ENCODE measurements at places on chromosomes 2 and 18.

DNA sequence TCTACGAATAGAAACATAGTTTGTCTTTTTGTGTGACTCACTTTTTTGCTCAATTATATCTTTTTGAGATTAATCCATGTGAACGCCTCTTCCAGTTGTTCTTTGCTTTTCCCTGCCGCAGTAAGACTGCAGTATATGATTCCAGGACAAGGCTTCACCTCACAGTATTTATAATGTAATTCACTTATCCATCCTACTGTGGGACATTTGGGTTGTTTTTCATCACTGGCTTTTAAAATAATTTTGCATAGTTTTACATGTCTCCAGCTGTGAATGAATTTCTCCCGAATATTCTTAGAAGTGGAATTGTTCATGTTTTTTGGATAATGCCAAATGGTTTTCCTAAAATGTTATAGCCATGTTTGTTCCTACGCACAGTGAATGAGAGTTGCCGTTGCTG, 21.9 kb downstream of the COPS9 start:
- no peak for DNase-seq

DNA sequence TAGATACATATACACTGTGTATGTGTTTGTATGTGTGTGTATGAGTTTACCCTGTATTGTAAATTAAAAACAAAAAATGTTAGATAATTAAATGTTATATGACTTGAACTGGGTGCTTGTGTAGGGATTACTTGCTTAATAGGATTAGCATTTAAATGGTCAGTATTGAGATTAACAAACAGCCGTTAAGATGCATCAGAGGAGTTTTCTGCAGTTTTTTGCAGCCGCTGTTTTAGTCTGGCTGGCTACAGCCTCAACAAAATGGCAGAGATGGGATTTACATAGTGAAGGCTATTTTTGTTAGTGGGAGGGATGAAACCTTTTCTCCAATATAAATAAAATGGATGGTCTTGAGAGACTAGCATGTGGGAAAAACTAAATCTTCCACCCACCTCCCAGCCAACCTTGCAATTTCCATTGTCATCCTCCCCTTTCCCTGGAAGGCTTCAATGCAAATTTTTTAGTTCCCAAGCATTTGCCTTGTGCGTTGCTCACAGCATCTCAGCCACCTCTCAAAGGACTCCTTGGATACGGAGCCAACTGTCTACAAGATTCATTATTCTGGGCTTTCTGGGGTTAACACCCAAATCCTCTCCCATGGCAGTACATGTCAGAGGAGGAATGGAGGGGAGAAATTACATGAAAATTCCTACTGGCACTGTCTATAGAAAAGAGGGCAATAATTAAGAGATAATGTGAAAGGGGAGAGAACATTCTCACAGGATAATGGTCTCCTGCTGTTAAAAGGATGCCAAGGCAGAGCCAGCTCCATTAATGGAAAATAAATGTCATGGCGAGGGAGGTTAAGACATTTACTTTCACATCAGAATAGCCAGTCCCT, 351.9 kb downstream of the CDH2 start:
- no peak for DNase-seq

DNA sequence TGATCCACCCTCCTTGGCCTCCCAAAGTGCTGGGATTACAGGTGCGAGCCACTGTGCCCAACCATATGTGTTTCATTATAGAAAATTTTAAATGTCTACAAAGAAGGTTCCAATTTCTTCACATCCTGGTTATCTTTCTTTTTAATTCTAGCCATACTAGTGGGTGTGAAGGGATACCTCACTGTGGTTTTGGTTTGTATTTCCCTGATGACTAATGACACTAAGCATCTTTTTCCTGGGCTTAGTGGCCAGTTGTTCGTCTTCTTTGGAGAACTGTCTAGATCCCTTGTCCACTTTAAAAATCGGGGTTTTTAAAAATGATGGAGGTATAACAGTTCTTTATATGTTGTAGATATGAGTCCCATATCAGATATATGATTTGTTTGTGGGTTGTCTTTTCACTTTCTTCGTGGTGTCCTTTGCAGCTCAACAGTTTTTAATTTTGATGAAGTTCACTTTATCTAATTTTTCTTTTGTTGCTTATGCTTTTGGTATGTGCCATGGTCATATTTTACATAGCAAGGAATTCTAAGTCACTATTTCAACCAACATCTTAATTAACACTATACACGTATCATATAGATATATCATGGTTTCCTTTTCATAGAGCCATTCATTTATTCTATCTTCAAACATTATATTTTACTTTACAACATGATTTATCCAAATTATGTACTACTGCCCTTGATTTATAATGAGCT, 135.0 kb upstream of the RIOK3 start:
- DNase-seq: no peak

DNA sequence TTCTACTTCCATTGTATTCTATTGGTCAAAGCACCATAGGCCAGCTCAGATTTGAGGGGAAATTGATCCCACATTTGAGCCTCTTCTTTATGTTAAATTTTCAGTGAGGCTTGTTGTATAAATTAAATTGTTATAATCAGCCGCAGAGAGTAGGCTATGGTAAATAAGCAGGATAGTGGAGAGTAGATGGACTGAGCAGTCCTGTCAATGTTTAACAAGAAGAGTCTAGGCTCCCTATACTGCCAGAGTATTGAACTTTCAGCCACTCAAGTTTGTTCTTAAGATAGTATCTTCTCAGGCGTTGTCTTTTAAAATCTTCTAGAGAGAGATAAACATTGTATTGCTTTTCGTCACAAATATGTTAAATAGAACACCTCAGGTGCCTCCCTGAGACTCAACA, 100.9 kb downstream of the PRKRA start:
- no peak for DNase-seq

DNA sequence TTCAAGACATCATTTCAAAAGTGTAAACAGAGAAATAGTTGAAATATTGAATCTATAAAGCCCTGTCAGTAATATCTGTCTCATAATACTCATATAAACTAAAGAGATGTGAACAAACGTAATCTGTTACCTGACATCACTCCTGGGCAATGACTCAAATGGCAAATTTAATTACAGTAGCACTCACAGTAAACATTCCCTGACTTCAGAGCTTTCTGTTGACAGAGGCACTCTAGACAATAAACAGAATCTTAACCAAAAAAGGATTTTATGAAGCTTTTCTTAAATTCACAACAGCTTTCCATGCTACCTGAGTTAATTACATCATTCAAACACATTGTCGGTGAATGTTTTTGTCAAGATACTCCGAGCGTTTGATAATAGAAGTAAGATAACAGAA, 128.1 kb upstream of the PDE1A start:
- no peak for DNase-seq

GRCh38 chr18:48536516-48536915, 2.3 kb upstream of the CTIF start:
- no peak for DNase-seq

- peak; percentile 74 for DNase-seq
Measured at GRCh38 chr18:55781481-55781957, 193.5 kb upstream of the TCF4 start.

DNA sequence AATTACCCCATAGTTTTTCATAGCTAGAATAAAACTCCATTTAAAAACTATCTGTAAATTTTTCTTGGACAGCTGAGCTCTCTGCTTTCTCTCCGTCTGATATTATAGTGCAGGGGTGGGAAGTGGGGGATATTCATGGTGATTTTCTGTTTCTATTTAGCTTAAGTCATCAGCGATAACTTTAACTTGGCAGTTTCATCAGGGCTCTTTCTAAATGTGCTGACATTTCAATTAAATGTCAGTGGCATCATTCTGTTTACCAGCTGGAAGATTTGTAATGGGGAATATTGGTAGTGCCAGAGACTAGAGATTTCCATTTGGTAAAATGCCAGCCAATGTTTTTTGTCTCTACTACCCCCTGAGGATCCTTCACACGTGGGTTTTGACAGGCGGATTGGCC, 53.5 kb upstream of the CAPN13 start:
- DNase-seq: no peak

DNA sequence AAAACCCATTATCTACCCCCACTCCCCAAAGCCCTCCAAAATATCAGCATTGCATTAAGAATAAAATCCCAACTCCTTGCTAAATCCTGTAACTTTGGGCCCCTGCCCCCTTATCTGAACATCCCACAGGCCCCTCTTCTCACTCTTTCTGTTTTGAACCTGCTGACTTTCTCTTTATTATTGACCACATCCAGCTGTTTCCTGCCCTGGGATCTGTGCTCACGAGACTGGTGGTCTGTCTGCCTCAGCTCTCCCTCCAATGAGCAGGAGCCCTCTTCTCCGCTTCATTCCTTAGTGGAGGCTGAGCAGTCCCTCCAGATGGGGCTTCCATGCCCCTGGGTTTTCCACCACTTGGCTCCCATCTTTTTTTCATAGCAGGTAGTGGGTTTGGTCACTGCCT, 116.9 kb downstream of the ACKR3 start:
- DNase-seq: no peak

DNA sequence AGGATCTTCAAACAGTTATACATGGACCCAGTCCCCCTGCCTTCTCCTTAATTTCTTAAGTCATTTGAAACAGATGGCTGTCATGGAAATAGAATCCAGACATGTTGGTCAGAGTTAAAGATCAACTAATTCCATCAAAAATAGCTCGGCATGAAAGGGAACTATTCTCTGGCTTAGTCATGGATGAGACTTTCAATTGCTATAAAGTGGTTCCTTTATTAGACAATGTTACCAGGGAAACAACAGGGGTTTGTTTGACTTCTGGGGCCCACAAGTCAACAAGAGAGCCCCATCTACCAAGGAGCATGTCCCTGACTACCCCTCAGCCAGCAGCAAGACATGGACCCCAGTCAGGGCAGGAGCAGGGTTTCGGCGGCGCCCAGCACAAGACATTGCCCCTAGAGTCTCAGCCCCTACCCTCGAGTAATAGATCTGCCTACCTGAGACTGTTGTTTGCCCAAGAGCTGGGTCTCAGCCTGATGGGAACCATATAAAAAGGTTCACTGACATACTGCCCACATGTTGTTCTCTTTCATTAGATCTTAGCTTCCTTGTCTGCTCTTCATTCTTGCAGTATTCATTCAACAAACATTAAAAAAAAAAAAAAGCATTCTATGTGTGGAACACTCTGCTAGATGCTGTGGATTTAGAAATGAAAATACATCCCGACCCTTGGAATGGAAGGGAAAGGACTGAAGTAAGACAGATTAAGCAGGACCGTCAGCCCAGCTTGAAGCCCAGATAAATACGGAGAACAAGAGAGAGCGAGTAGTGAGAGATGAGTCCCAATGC, 4.6 kb downstream of the TTR start:
- no peak for DNase-seq

GRCh38 chr2:162295009-162295408, 23.5 kb downstream of the IFIH1 start:
- no peak for DNase-seq

GRCh38 chr18:10559553-10560451, 34.0 kb downstream of the NAPG start:
- DNase-seq: no peak

GRCh38 chr2:234458466-234458865, 38.4 kb downstream of the ARL4C start:
- DNase-seq: no peak

DNA sequence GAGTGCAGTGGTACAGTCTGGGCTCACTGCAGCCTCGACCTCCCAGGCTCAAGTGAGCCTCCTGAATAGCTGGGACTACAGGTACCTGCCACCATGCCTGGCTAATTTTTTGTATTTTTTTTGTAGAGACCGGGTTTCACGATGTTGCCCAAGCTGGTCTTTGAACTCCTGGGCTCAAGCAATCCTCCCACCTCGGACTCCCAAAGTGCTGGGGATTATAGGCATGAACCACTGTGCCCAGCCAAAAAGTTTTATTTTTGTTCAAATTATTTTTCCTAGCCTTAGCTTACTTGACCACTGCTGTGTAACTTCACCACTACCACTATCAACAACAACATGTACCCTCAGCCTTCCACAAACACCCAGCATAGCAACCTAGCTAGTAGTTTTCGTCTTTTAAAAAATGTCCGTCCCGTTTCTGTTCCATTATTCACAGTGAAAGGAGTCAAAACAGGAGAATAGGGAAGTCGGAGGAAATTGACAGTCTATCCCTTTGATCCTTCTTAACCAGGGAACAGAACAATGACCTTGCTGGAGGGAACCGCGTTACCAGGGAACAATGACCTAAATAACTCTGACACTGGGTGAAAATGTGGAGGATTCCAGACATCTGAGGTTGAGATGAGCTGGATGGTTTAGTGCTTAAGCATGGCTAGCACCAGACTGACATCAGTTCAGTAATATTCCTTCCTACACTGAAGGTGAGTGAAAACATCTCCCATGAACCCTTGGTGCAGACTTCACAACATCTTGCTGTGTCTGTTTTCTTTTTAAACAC, 69.2 kb upstream of the ARL4C start:
- DNase-seq: no peak

DNA sequence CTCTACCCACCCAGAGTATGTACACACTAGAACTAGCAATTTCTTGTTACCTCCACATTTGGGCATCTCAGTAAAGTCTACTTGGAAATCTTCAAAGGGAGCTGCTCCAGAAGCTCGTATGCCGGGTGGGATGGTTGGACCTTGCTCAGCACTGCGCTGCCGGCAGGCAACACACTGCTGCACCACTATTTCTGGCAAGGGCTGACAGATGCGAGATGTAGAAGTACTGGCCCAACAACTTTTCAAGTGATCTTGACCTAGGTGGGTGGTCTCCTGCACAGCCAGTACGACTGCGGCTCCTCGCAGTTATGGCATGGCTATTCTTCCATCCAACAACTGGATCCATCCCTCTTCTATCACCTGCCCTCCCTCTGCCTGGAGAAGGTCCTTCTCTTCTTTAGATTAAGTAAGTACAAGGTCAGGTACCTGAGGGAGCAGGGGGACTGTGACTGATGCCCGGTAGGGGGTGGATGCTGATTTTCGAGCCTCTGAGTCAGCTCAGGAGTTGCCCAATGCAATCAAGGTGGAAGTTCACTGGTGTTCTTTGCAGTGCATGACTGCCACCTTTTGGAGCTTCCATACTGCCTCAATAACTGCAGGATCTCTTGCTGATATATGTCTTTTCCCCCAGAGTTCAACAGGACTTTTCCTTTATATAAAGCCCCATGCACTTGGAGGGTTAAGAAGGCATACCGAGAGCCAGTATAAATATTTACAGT, 100.4 kb upstream of the SLC1A4 start:
- DNase-seq: no peak

GRCh38 chr2:189424961-189425360, 16.3 kb upstream of the WDR75 start:
- DNase-seq: no peak

DNA sequence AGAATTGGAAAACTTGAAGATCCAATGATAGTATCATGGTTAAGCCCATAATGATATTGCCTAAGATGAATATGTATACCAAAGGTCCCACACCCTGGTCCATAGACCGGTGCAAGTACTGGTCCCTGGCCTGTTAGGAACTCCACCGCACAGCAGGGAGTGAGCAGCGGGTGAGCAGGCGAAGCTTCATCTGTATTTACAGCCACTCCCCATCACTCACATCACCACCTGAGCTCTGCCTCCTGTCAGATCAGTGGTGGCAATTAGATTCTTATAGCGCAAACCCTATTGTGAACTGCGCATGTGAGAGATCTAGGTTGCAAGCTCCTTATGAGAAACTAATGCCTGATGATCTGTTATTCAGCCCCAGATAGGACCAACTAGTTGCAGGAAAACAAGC, 402.4 kb downstream of the EPHA4 start:
- DNase-seq: no peak

- DNase-seq: no peak
Measured at GRCh38 chr18:59458575-59458974, 99.5 kb upstream of the LMAN1 start.

- no peak for DNase-seq
Measured at GRCh38 chr2:169721016-169721415, 12.6 kb upstream of the KLHL23 start.

Measured in NCI-H526 (cell line).